Left hindlimb (tissue), 1 donor: ENCODE measurements at places on chromosomes 2 and 18.

DNA sequence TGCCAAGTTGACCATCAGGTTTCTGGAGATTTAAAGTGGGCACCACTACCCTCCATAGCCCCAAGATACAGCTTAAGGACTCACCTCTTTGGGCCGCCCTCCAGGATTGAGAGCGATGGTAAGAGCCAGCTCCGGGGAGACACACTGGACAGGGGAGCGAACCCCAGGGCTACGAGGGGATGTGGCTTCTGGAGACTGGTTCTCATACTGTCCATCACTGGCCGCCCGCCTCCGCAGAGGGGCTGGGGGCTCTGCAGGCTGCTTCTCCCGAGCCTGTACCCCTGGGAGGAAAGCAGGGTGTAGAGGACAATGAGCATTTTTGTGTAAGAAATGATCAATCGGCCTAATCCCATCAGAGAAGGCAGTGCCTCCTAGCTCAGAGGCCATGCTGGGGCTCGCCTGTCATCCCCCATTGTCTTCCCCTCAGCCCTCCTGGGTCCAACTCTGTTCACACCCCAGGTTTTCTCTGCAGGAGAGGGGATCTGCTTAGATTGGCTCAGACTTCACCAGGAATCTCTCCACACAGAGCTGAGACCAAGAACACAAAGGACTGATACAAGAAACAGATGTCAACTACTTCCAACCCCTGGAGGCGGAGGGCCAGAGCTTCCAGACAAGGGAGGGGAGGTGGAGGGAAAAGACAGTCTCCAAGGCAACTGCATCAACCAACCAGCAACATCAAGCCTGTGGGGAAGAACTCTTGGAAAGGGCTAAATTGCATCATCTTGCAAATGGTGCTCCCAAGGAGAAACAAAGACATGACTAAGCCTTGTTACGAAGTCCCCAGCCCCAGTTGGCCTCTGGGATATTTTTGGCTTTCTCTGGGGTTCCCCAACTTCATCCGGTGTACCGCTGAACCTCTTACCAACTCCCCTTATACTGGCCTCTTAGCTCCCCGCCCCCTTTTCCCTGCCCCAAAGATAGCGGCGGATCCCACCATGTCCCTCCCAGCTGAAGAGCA lies 166.6 kb downstream of the TNS1 start:
- peak; percentile 94 for DNase-seq

GRCh38 chr2:112803691-112804521 lies 19.6 kb upstream of the IL1A start:
- no peak for DNase-seq

- DNase-seq, result peak; percentile 85
Measured at GRCh38 chr18:26655525-26656430, 107.4 kb upstream of the KCTD1 start.

GRCh38 chr2:61450144-61450543 lies 20.7 kb downstream of the USP34 start:
- DNase-seq, result no peak

DNA sequence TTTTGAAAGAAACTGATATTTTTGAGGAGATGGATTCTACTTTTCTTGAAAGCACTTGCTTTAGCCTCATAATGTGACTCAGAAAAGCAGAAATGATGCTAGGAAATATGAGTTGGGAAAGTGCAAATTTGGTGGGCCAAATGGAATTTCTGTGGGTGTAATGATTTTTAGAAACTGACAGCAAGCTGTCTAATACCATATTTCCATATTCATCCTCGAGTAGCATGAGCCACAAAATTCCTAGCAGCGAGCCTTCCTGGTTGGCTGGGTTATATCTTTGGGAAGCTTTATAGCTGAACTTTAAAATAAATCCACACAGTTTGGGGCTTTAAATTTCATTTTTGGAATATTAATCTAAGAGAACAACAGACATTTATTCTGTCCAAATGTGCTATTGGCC lies 190.0 kb downstream of the DSC3 start:
- DNase-seq, result no peak

DNA sequence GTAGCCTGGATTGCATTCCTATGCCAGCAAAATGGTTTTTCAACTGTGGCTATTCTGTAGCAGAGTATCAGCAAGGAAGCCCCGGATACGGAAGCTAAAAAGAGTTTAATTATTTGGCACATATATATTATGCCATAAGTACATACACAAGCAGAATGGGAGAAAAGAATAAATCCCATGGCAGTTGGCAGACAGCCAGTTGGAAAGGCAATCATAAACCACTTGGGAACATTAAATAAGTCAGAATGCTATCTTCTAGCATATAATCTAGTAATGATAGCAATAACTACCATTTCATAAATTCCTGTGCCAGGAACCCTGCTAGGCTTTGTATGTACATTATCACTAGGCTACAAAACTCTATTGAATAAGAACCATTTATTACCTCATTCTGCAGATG lies 26.0 kb downstream of the GALNT5 start:
- no peak for DNase-seq

- no peak for DNase-seq
Measured at GRCh38 chr2:72089537-72089936, 58.1 kb downstream of the CYP26B1 start.

DNA sequence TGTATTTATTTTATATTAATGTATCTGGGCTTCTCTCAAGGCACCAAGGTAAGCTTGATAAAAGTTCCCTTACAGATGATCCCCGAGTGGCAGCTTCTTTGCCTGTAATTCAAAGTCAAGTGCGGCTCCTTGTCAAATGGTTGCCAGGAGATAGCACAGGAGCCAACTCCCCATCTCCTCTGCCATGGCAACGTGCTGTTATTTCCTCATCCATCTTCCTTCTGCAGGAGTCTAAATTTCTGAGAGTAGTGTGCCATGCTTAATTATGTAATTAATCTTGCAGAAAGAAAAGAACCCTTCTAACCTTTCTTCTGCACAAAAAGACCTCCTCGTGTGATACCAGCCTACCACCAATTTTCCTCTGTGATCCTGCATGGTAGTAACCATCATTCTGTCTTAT lies 46.2 kb upstream of the ACMSD start:
- DNase-seq, result no peak

GRCh38 chr2:195575016-195575415 lies 82.0 kb upstream of the SLC39A10 start:
- no peak for DNase-seq

DNA sequence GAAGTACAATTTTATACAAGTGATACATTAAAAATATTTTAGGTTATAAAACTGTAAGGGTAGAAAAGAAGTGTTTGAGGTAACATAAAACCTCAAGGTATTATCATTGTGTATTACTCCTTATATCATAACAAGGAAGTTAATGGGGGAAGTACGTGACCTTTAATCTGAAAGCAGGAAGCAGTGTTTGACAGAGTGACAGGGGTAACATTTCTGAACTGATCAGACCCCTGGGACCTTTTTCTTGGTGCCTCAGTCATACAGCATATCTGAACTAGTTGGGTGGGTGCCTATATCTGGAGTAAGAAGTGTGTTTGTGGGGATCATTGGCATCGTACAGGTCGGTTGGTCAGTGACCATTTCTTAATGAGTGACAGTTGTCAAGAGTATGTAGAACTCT lies 43.0 kb downstream of the MALT1 start:
- DNase-seq, result no peak

GRCh38 chr2:225574582-225575138 lies 175.2 kb downstream of the NYAP2 start:
- DNase-seq, result no peak

GRCh38 chr2:6932828-6933227 lies 15.6 kb downstream of the RNF144A start:
- no peak for DNase-seq

- no peak for DNase-seq
Measured at GRCh38 chr18:45939236-45939635, 27.9 kb downstream of the EPG5 start.

- DNase-seq, result no peak
Measured at GRCh38 chr2:105788670-105789290, 44.1 kb downstream of the NCK2 start.

DNA sequence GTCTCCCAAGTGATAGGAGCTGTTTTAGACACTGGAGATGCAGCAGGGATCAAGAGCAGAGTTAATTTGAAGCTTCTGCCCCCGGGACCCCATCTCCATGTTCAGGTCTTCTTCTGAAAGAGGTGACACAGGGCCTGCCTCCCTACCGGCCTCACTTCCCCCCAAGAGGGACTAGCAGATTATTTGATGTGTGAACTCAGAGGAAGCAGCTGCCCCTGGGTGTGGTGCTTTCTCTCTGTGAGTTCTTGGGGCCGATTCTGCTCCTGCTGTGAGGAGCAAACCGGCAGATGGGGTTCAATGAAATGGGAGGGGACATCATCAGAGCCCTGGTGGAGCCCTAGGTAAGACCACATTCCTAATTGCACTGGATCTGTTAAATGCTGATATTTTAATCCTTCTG lies 193.4 kb downstream of the FBXO15 start:
- no peak for DNase-seq

GRCh38 chr2:165009466-165009865 lies 54.1 kb upstream of the SLC38A11 start:
- no peak for DNase-seq

- no peak for DNase-seq
Measured at GRCh38 chr2:126482582-126483464, 173.1 kb upstream of the GYPC start.

- DNase-seq, result no peak
Measured at GRCh38 chr2:127421116-127421800, 3.0 kb downstream of the PROC start.

GRCh38 chr2:109260886-109261700 lies 132.1 kb downstream of the SH3RF3 start:
- peak; percentile 24 for DNase-seq
